T-cell (primary cell): ENCODE measurements at places on chromosomes 11 and 22.

- DNase-seq = no peak
These were observed 94.3 kb upstream of the CTSC start for GRCh38 chr11:88431675-88432341.

DNA sequence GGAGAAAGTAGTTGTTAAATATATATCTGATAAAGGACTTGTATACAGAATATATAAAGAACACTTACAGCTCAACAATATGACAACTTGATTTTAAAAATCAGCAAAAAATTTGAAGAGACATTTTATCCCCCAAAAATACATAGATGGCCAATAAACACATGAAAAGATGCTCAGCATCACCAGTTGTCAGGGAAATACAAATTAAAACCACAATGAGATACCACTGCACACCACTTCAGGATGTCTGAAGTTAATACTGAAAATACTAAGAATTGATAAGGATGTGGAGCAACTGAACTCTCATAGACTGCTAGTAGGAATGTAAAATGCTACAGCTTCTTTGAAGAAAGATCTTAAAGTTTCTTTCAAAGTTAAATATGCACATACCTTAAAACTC, 49.2 kb downstream of the KREMEN1 start:
- no peak for DNase-seq

- no peak for DNase-seq
These were observed 51.7 kb upstream of the OR9Q1 start for GRCh38 chr11:57972013-57972367.

DNA sequence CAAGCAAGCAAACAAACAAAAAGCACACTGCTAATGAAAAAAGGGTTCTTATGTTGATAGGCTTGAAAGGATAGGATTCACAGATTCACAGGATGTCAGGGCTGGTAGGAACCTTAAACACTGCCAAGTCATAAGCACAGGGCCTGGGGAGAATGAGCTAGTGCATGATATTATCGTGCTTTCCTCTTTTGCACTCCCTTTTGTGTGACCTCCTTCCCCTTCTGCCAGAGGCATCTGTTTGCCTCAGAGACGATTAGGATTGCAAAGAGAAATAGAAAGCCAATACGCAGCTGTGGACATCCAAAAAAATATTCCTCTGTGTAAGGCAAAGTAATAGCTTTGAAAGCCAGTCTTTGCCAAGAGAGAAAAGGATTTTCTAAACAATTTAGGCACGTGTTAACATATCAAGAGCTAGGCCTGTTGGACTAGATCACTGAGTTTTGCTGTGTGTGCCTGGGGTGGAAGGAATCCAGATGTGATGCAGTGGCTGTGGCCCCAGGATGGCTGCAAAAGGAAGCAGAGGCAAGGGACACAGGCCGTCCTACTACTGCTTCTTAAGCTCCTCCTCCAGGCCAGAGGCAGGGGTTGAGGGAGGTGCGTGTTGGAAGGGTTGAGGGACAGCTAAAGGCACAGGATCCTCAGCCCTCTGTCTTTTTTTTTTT, 30.6 kb downstream of the MCHR1 start:
- no peak for DNase-seq

DNA sequence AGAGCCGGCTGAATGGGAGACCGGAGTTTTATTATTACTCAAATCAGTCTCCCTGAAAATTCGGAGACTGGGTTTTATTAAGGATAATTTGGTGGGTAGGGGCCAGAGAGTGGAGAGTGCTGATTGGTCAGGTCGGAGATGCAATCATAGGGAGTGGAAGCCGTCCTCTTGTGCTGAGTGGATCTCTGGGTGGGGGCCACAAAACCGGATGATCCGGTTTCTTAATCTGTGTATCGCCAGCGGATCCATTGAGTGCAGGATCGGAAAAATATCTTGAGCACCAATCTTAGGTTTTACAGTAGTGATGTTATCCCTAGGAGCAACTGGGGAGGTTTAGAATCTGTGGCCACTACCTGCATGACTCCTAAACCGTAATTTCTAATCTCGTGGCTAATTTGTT, 886 bp upstream of the NIPSNAP1 start:
- no peak for DNase-seq

GRCh38 chr11:86743223-86744118, 56.9 kb upstream of the PRSS23 start:
- DNase-seq = no peak

DNA sequence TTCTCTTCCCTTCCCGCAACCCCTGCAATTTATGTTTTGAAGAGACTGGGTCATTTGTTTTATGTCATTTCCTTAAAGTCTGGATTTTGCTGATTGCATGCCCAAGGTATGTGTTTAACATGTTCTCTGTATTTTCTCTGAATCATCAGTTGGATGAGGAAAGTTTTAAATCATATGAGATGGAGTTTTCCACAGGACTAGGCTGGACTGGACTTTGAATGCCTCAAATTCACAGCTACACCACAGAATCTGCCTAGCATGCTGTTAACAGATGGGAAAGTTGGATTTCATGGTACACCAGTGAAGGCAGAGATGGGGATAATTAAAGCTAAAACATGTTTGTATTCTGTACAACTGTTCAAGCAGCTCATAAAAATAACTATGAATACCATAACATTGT, 62.6 kb downstream of the CWC15 start:
- DNase-seq = no peak

GRCh38 chr11:1194977-1195681, 27.7 kb upstream of the MUC5B start:
- no peak for DNase-seq

DNA sequence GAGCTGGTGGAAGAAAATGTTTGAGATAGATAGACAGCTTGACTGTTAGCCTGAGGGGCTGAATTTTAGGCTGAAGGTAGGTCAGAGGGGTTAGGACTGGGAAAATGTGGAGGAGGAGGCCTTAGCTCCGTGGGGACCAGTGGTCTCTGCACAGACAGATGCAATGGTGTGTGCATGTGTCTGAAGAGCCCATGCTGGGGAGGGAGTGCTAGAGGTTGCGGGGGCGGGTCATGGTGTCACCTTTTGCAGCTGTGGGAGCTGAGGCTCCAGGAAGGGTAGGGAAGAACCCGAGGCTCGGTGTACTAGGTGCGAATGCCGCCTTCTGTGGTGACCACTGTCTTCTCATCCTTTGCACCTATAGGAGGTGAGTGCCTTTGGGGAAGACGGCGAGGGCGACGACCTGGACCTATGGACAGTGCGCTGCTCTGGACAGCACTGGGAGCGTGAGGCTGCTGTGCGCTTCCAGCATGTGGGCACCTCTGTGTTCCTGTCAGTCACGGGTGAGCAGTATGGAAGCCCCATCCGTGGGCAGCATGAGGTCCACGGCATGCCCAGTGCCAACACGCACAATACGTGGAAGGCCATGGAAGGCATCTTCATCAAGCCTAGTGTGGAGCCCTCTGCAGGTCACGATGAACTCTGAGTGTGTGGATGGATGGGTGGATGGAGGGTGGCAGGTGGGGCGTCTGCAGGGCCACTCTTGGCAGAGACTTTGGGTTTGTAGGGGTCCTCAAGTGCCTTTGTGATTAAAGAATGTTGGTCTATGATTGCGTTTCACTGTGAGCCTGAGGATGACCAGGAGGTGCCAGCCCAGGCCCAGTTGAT, 1.6 kb downstream of the SDF2L1 start:
- DNase-seq = no peak

DNA sequence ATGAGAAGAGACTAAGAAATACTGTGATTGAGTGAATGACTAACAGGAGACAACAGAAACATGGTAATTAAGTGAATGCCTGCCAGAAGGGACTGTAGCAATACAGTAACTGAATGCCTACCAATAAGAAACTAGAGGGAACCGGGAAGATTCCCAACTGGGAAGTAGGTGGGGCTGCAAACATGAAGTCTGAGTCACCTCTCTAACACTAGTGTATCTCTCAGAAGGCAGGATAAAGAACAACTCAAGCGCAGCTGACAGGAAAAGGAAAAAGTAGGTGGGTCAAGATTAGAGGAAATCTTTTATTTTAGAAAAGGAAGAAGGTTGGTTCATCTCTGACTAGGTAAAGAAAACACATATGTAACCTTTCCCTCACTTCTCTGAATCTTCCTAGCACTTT, 14.0 kb downstream of the C11orf42 start:
- DNase-seq = no peak

GRCh38 chr11:68351450-68352275, 39.3 kb downstream of the LRP5 start:
- DNase-seq = no peak

DNA sequence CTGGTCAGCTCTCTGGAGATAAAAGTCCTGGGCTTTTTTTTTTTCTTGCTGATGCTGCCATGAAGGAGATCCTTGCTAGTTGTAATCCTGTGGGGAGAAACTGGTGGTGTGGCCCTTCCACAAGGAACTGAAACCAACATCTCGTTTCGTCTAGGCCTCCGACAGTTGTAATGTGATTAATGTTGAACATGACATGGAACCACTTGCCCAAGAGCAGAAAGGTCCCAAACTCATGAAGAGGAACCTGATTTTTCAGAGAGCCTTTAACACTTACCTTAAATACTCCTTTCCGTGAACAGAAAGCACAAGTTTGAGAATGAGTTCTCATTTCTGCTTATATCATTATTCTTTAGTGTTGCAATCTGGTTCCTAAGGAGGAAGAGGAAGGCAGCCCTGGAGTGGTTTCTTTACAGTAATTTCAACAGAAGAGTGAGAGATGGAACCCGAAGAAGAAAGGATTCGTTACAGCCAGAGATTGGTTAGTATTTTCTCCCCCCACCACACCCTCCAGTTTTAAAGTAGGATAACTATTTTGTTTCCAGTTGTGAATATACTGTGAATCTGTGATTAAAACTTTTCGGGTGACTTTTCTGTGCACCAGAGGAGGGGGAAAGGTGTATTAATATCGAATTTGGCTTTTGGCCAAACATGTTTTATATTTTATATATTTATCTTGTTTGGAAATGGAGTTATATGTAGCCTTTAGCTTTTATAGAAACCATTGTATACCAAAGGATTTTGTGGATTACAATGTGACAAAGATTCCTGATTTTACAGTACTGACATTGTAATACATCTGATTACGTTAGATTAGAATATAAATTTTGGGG, 2.0 kb downstream of the KDM2A start:
- no peak for DNase-seq

GRCh38 chr22:25911243-25911972, 169.4 kb downstream of the MYO18B start:
- no peak for DNase-seq

GRCh38 chr11:1779806-1780699, 16.3 kb upstream of the CTSD start:
- DNase-seq = no peak
